ENCODE measurements at places on chromosomes 7 and 10.

DNA sequence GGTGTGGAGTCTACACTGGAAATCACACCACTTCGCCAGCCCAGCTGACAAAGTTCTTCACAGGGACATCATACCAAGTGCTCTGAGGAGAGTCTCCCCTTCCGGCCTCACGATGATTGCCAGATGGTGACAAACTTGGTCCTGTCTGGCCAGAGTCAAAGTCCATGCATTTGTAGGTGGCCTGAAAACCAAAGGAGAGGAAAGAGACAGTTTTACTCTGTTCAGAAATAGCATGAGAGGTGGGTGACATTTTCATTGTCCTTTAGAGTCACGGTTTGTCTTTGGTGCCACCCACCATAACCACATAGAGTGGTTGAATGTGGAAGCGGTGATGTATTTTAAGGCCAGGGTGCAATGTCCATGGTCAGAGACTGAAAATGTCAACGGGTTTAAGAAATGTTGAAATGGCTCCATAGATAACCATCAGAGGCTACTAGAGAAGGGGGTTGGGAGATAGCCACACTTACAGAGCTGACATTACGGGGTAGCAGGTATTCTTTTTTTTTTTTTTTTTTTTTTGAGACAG lies 33.0 kb downstream of the BTBD16 start:
- no peak for DNase-seq

DNA sequence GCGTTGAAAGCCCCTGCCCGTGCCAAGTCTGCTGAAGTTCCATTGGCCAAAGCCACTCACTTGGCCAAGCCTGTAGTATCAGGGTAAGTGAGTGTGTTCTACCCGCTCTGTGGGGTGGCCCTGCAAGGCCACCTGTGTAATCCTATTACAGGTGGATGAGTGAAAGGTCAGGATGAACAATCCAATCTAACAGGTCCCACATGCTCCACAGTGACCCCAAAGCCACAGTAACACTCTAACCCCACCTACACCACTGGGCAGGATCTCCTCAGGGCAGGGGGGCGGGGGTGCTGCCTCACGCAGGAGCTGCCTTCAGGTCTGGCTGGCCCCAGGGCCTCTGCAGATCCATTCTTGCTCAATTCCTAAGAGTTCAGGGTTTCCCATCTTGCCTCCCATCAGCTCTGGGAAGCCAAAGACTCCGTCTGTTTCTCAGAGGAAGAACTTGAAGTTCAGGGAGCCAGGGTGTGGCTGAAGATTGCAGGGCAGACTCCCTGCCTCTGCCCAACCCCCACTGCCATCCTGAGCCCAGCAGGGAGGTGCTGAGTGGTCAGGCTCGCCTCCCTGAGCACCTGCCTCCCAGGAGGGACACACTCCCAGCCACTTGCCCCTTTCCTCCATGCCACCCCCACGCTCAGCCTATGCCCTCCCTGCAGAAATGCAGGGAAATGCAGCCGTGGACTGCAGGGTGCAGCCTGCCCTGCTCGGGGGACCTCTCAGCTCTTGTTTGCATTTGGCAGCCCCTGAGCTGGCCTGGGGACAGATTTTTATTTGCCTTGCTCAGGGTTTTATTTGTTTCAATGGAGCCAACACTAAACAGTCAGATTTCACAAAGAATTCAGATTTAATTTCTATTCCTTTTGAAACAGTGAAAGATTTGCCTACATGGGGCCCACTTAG lies 9.8 kb upstream of the COMTD1 start:
- no peak for DNase-seq

GRCh38 chr7:17558135-17558534 lies 259.7 kb downstream of the AHR start:
- no peak for DNase-seq

DNA sequence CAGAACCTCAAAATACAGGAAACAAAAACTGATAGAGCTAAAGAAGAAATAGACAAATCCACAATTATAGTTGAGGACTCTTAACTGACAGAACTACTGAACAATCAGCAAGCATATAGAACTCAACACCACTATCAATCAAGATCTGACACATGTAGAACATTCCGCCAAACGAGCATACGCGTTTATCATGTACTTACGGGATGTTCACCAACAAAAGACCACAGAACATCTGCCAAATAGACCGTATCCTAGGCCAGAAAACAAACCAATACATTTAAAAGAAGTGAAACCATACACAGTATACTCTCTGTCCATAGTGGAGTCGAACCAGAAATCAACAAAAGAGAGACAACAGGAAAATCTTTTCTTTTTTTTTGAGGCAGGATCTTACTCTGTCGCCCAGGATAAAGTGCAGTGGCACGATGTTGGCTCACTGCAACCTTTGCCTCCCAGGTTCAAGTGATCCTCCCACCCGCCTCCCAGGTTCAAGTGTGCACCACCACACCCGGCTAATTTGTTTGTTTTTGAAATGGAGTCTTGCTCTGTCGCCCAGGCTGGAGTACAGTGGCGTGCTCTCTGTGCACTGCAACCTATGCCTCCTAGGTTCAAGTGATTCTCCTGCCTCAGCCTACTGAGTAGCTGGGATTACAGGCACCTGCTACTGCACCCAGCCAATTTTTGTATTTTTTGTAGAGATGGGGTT lies 5.1 kb downstream of the GNA12 start:
- DNase-seq: no peak

DNA sequence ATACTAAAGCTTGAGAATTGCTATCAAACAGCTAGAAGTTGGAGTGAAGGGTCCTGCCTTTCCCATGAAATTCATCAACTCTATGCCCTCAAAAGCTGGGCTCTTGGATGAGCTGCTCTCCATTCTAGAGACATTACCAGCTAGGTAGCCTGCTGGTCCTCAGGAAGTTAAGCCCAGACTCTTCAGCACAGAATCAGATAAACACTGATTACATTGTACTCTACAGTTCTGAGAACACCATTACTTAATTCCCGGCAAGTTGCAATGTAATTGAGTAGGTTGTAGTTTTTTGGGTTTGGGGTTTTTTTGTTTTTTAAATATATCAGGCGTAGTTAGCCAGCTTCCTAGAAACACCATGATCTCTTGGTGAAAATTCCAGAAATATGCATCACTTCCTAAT lies 84.1 kb upstream of the PIK3CG start:
- no peak for DNase-seq

- peak; percentile 47 for DNase-seq
Measured at GRCh38 chr7:138435231-138435919, 24.7 kb upstream of the TRIM24 start.

- DNase-seq: no peak
Measured at GRCh38 chr7:64884085-64884912, 18.8 kb upstream of the ZNF273 start.

- DNase-seq: no peak
Measured at GRCh38 chr7:67463983-67464382, 467.4 kb downstream of the TYW1 start.

- DNase-seq: no peak
Measured at GRCh38 chr7:1933066-1933750, 263.1 kb downstream of the ELFN1 start.

GRCh38 chr7:107972075-107972482 lies 30.9 kb downstream of the LAMB1 start:
- no peak for DNase-seq

DNA sequence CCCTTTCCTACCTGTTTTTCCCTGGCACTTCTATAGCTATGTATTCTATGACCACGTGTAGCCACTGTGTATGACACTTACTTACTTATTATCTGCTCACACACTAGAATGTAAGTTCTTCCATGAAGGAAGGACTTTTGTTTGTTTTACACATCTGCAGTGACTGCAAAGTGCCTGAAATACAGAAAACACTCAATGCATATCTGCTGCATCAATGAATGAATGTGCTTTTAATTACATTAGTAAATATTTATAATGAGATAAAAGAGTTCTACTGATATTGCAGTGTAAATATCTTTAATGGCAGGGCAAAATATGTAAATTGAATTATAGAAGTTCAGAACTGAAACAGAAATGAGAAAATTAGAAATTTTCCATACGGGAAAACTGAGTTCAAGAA lies 43.5 kb upstream of the CDC14C start:
- no peak for DNase-seq

Measured in HT1080 (cell line).